ENCODE measurements at places on chromosomes 12 and 14. TPM values are rescaled to one million over a fixed set of nuclear protein-coding genes. Genes with fewer than 3 reads are reported as not detected.

The CPSF2 gene
- 51.6 TPM for total RNA-seq

The ZNF10 gene
- total RNA-seq: 15.1 TPM

The DBX2 gene
- total RNA-seq: not detected

The TAS2R13 gene
- total RNA-seq: 2.8 TPM

The GPR65 gene
- total RNA-seq: 3.8 TPM

The RDH5 gene
- total RNA-seq: 11.1 TPM

The PSMC6 gene
- 66.3 TPM for total RNA-seq

The GDF3 gene
- total RNA-seq: 0.66 TPM

The KRT6A gene
- total RNA-seq: not detected

The SLC17A8 gene
- total RNA-seq: 0.16 TPM

- no peak overlapping the region for H3K27ac ChIP-seq
- no peaks in the 10 kb centered on the region for H3K4me1 ChIP-seq
- H3K36me3 ChIP-seq: no peaks in the 10 kb centered on the region
- no peak overlapping the region for H3K4me3 ChIP-seq
- DNase-seq: no peak
These were observed 533.7 kb downstream of the RPS29 start for GRCh38 chr14:49052521-49052920.

DNA sequence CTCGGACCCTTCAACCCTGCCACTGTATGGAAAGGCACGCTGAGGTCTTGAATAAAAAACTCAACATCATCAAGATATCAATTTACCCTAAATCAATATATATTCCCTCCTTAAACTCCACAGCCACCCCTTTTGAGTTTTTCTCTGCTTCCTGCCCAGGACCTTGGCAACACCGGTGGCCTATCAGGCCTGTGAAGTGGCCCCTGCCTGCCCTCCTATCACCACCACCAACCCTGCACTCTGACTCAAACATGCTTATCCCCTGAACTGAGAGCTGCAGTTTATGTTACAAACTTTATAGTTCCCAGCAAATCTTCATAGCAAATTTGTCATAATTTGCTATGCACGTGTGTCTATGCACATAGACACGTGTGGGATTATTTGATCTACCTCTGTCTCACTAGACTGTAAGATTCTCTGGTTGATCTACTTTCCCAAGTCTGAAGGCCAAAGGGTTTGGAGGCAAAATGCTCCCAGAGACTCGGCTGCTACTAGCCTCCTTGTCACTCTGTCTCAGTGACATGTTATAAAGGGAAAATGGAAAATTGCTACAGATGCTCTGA lies 63.4 kb downstream of the SPTB start:
- no peak for DNase-seq
- no peaks in the 10 kb centered on the region for H3K4me1 ChIP-seq
- no peaks in the 10 kb centered on the region for H3K36me3 ChIP-seq
- no peak overlapping the region for H3K27ac ChIP-seq

- no peak for DNase-seq
- no peaks in the 10 kb centered on the region for H3K36me3 ChIP-seq
These were observed 1.5 kb downstream of the CRIP1 start for GRCh38 chr14:105487986-105488777.

DNA sequence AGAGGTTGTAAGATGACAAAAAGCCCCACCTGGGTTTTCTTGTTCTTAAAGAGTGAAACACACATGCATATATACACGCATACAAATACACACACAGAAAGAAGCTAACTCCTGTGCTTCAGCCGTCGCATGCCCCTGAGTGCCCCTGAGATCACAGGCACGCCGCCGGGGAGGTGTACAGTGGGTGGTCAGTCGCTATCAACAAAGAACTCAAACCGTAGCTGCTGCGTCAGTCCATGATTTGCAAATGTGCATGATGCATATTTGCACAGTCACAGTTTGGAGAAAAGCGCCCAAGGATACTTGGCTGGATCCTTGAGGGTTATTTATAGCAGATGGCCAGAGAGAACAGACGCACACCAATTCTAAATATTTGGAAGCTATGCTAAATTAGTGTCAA lies 206.9 kb downstream of the TMEM132D start:
- H3K27ac ChIP-seq: no peak overlapping the region
- H3K36me3 ChIP-seq: no peaks in the 10 kb centered on the region
- H3K4me1 ChIP-seq: no peaks in the 10 kb centered on the region
- H3K27me3 ChIP-seq: no peaks in the 10 kb centered on the region

DNA sequence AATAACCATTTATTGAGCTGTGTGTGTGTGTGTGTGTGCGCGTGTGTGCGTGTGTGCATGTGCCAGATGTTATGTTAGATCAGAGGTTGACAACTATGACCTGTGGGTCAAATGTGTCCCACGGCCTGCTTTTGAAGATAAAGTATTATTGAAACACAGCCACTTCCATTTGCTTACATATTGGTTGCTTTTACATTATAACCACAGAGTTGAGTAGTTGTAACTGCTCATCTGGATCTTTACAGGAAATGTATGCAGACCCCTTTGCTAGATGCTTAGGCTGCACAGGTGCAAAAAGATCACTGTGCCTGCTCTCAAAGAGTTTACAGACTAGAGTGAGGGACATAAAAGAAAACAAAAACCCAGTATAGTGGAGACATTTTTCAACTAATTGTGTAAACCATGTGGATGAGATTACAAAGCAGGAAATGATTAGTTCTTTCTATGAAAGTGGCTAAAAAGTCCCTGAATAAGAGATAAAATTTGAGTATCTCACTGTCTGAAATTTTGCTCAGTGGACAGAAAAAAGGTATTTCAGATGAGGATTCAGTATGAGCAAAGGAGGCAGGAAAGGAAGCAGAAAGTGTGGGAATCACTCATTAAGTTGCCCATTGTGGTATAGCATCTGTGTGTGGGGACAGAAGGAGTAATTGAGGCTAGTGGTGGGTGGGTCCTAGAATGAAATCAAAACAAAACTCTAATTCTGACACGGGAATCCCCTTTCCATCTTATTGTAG lies 188.4 kb downstream of the PAH start:
- no peaks in the 10 kb centered on the region for H3K4me1 ChIP-seq
- no peak overlapping the region for H3K27ac ChIP-seq
- H3K27me3 ChIP-seq: no peaks in the 10 kb centered on the region

- H3K4me3 ChIP-seq: no peak overlapping the region
- H3K36me3 ChIP-seq: no peaks in the 10 kb centered on the region
- no peak overlapping the region for H3K27ac ChIP-seq
- no peaks in the 10 kb centered on the region for H3K27me3 ChIP-seq
These were observed 29.6 kb upstream of the KCNK10 start for GRCh38 chr14:88352698-88353097.

- H3K27ac ChIP-seq: no peak overlapping the region
- H3K4me3 ChIP-seq: no peak overlapping the region
- no peak for DNase-seq
- H3K36me3 ChIP-seq: no peaks in the 10 kb centered on the region
These were observed 25.4 kb upstream of the NUDT4 start for GRCh38 chr12:93352321-93352720.

DNA sequence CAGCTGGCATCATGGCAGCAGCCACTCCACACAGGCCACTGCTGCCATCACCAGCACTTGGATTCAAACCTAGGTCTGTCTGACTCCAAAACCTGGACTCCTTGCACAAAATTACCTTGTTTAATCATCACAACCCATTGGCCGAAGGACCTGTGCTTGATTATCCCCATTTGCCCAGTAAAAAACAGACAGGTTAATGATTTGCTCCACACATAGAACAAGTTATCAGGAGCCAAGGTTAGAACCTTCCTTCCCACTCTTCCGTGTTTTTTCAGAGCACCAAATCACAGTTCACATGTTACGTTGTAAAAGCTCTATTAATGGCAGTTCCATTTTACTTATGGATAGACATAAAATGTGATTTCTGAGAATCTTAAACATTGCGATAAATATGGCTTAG lies 23.5 kb upstream of the CPM start:
- H3K27ac ChIP-seq: no peak overlapping the region
- no peak for DNase-seq
- H3K36me3 ChIP-seq: no peaks in the 10 kb centered on the region
- no peak overlapping the region for H3K4me3 ChIP-seq

DNA sequence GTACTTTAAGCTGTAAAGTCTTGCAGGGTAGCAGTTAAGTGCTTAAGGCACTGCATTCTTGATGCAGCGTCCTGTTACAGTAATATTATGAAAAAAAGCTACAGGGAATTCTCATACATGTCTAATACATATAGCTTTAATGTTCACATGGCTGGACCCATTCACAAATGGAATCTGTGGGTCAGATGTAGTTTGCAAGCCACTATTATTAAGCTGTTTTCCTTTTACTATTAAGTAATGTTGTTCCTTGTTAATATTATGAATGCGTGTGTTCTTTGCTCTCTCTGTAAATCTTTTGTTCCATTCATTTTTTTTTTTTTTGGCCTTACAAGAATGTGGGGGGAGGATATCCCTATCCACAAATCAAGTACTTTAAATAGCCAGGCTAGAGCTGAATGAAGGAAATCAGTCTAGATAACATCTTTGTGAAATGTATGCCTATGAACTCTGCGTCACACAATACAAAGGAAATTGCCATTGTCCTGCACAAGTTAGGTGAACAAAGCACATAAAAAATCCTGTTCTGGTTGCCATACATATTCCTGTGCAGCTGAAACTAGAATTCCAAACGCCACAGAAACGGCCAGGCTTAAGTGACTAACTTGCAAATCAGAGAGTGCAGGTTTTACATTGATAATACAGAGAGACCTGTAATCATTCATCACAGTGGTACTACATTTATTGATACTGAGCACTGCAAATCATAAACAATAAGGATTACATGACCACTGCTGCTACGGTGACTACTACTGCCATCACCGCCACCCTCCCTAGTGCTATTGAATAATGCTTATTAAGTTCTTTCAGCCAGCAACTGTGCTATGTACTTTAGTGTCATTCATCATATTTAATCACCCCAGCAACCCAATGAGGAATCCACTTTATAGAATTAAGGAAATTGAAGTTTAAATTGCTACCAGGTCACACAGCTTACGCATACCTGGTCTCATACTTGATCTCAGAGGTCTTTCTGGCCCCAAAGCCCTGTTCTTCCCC lies 111.9 kb downstream of the HMGA2 start:
- no peaks in the 10 kb centered on the region for H3K27me3 ChIP-seq
- no peaks in the 10 kb centered on the region for H3K4me1 ChIP-seq
- DNase-seq: no peak
- H3K27ac ChIP-seq: no peak overlapping the region

- no peak overlapping the region for H3K27ac ChIP-seq
- no peak for DNase-seq
- H3K36me3 ChIP-seq: no peaks in the 10 kb centered on the region
- peaks cover 24% of the 10 kb centered on the region for H3K4me1 ChIP-seq
These were observed 100.7 kb downstream of the ITPR2 start for GRCh38 chr12:26732005-26732908.

- H3K27ac ChIP-seq: no peak overlapping the region
- H3K36me3 ChIP-seq: peaks cover 2% of the 10 kb centered on the region
- H3K27me3 ChIP-seq: no peaks in the 10 kb centered on the region
- no peak for DNase-seq
- no peaks in the 10 kb centered on the region for H3K4me1 ChIP-seq
These were observed 43.9 kb downstream of the TMTC3 start for GRCh38 chr12:88185988-88186387.

- H3K4me3 ChIP-seq: no peak overlapping the region
- H3K27ac ChIP-seq: no peak overlapping the region
- H3K4me1 ChIP-seq: no peaks in the 10 kb centered on the region
- DNase-seq: peak; percentile 17
These were observed 22.8 kb downstream of the TMEM63C start for GRCh38 chr14:77204459-77204771.

DNA sequence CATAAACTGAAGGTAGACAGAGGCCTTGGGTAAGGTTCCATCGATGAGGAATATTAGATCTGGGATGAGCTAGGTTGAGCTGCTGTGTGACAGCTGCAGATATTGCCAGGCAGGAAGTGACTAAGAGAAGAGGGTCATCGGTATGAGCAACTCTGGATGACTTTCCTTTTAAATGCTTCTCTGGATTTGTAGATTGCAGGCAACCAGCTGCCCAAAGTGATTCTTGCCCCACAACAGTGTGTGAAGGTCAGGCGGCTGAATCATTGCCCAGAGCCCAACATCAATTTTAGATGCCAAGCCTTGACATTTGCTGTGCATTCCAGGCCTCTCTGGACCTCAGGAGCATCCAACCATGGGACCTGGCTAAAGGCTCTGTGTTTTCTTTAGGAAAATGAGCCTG lies 255.9 kb downstream of the DPF3 start:
- DNase-seq: no peak
- no peaks in the 10 kb centered on the region for H3K27me3 ChIP-seq

GRCh38 chr12:51846911-51847642 lies 1.4 kb downstream of the FIGNL2 start:
- peaks cover 8% of the 10 kb centered on the region for H3K4me1 ChIP-seq
- peak overlapping the region; percentile 51 for H3K27ac ChIP-seq
- H3K4me3 ChIP-seq: peak overlapping the region; percentile 63
- no peaks in the 10 kb centered on the region for H3K36me3 ChIP-seq
- peak; percentile 86 for DNase-seq

- H3K27ac ChIP-seq: no peak overlapping the region
- no peak overlapping the region for H3K4me3 ChIP-seq
- H3K27me3 ChIP-seq: no peaks in the 10 kb centered on the region
- no peak for DNase-seq
These were observed 436.7 kb downstream of the ATP23 start for GRCh38 chr12:58378028-58378427.

DNA sequence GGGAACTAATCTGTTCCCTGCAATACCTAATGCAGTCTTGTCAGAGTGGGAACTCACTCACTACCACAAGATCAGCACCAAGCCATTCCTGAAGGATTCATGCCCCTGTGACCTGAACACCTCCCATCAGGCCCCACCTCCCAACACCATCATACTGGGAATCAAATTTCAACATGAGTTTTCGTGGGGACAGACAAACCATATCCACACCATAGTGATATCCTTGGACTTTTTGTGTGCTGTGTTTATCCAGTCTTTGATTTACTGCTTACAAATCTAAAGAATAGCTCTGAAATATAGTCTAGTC lies 243.5 kb downstream of the FBXL14 start:
- DNase-seq: no peak
- H3K27me3 ChIP-seq: no peaks in the 10 kb centered on the region
- H3K4me1 ChIP-seq: no peaks in the 10 kb centered on the region

DNA sequence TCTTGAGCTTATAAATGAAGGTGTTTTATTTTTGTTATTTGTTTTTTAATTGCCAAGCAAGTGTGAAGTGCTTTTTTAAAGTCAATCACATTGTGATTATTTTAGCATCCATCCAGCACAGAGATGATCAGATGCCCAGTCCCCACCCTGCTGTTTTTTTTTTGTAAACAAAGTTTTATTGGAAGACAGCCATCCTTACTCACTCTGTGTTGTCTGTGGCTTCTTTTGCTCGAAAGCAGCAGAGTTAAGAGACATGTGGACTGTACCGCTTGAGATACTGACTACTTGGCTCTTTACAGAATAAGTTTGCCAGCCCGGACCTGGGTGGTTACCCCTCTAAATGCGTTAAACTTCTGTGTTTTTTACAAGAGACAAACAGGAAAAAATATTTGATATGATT lies 30.9 kb upstream of the AMN start:
- no peaks in the 10 kb centered on the region for H3K4me1 ChIP-seq
- DNase-seq: no peak
- H3K27me3 ChIP-seq: no peaks in the 10 kb centered on the region

- H3K27ac ChIP-seq: no peak overlapping the region
- peak; percentile 59 for DNase-seq
- no peak overlapping the region for H3K4me3 ChIP-seq
- no peaks in the 10 kb centered on the region for H3K4me1 ChIP-seq
These were observed 127.1 kb downstream of the FIGNL2 start for GRCh38 chr12:51721282-51721940.

GRCh38 chr12:2273288-2273687 lies 220.5 kb downstream of the CACNA1C start:
- H3K27me3 ChIP-seq: no peaks in the 10 kb centered on the region
- peaks cover 2% of the 10 kb centered on the region for H3K4me1 ChIP-seq
- no peak overlapping the region for H3K4me3 ChIP-seq
- no peaks in the 10 kb centered on the region for H3K36me3 ChIP-seq
- no peak for DNase-seq
- no peak overlapping the region for H3K27ac ChIP-seq
